Hematopoietic multipotent progenitor cell treated with erythropoietin and hydrocortisone succinate and interleukin-3 and kit ligand, for 4 days (in vitro differentiated cells): ENCODE measurements at places on chromosomes 4 and X.

DNA sequence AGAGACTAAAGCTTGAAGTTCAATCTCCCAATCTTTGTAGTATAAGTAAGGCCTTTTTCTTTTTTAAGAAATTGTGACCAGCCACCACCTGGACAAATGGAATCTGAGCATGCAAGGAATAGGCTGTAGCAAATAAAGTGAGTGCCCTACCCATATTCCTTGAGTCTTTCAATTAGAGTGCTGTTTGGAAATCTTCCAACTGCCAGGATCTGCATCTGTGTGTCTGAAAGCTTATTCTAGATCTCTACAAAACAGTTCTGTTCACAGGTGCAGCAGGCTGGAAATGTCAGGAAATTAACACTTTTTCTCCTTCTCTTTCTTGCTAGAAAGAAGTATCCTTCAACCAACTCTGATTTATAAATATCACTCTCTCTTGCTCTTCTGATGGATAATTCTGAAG is 76.7 kb upstream of the NDST3 start:
- no peak for DNase-seq

- no peak for DNase-seq
Measured at GRCh38 chr4:81527115-81527514, 55.4 kb upstream of the RASGEF1B start.

GRCh38 chr4:47075262-47075661 is 43.9 kb downstream of the GABRB1 start:
- no peak for DNase-seq

GRCh38 chr4:7031558-7032449 is 11.4 kb upstream of the TADA2B start:
- peak; percentile 78 for DNase-seq
